Femur (tissue), 1 donor: ENCODE measurements at places on chromosomes 2 and 18.

DNA sequence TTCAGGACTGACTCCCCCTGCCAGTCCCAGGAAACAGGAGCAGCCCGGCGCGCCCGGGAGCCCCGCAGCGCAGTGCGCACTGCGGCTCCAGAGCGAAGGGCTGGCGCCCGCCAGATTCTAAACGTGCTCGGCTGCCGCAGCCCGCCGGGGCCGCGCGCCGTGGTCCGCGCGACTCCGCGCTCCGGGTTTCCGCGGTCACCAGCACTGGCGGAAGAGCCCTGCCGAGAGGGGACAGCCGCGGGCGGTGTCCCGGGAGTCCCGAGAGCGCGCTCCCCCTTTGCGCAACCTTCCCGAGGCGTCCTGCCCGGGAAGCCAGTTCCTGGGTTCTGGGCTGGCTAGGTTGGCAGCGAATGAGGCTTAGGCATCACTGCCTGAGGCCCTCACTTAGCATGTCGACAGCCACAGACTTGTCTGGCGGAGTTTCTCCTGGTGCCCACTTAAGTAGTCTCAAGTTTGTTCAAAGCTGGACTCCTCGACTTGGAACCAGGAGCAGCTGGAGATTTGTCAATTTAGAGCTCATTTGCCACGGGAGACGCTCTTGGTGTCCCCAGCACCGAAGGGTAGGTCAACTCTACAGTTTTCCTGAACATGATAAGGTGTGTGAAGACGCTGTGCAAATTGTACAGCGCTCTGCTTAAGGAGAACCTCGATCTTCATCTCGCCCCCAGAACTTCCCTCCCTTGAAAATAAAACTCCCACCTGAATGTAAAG is 1.5 kb upstream of the VSNL1 start:
- peak; percentile 83 for DNase-seq

- peak; percentile 15 for DNase-seq
Observed at GRCh38 chr2:211941216-211941747, 597.3 kb downstream of the ERBB4 start.

DNA sequence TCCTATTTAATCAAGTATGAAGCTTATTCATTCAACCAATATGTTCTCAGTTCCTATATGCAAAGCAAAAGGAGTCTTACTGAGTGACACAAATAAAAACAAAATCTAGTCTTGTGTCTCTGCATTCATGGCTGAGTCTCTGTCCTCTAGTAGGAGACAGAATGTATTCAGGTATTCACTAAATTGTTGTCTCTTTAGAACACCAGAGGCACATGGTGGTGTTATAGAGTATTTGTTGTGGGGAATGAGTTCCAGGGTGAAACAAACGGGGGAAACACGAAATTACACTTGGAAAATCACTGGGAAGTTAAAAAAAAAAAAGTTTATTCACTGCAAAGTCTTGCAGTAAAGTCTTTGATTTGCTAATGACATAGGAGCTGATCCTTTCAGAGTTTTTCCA is 131.7 kb upstream of the FSHR start:
- no peak for DNase-seq

GRCh38 chr2:233307565-233307964 is at the start of gene SAG:
Gene SAG, plus strand, starts transcription at chr2:233307816. Its CDS starts 1,374 bp downstream, at chr2:233309190.
- DNase-seq: no peak

DNA sequence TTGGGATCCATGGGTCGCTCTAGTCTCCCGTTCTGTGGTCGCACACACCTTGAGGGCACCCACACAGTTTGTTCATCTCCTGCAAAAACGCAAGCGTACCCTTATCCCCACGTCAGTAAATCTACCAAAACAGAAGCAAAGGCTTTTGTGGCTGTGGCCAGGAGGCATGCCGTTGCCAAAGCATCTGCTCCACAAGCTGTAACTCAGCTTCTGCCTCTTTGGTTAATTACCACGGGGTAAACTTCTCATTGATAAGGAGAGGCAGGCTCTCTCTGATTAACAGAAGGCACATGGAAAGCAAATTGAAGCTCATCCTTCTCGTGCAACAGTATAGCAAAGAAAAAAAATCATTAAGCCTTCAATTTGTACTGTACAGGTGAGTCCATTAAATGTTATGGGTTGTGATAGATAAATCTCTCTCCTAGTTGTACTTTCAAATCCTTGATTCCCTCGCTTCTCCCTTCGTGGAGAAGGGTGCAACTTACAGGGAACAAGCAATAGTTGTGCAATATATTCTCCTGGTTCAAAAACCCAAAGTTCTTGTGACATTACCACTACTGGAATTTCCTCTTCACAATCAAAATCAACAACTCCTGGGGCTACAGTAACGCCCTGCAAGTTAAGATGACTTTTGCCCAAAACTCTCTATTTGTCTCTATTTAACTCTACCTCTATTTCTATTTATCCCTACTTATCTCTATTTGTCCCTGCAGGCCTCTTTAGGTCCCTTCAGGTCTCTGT is 10.3 kb downstream of the PECR start:
- no peak for DNase-seq

DNA sequence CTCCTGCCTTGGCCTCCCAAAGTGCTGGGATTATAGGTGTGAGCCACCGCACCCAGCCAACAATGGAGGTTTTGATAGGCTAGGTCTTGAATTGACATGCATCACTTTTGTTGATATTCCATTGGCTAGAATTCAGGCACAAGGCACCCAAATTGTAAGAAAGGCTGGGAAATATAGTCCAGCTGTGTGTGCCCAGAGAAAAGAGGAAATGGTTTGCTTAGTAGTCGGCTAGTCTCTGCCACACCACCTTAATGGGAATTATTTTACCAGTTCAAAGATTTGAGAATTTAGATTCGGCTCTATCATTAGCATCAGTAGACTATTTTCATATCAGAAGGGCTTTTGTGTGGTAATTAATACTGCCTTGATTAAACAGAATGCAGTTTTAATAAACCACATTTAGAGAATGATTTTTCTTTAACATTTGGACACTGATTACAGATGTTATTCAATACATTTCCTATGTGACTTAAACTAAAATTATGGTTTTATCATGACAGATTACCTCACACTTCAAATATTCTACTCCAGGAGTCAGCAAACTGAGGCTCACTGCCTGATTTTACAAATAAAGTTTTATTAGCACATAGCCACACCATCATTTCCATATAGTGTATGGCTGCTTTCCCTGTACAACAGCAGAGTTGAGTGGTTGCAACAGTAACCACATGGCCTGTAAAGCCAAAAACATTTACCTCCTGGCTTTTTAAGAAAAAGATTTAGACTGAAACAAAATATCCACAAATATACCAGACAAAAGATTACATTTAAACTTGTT is 27.4 kb downstream of the DBI start:
- no peak for DNase-seq

DNA sequence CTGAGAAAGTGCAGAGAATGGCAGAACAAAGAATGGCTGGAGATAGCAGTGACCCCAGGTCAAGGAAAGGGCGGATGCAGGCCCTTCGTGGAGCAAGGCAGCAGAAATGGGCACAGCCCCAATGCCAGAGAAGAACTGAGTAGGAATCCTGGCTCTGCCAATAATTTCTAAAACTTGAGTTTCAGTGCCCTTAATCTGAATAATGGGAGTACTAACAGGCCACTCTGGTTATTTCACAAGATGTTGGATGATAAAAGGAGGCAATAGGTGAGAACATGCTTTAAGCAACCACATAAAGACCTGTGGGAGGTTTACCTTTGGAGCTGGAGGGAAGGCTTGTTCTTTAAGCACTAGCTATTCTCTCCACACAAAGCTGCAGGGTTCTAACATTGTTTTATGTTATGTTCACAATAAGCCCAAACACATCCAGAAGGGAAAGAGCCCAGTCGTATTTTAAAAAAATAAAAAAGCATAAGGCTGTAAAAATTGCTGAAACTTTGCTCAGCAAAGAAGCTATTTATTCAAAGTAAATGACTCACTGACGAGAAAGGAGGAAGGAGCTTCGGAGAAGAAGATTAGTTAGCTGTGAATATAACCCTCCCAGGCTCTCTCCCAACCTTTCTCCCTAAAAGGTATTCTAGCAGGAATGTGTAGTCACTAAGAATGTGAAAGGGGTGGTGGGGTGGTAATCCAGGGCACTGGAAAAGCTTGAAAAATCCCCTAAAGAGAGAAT is 470.2 kb downstream of the TXNL1 start:
- DNase-seq: no peak

- DNase-seq: peak; percentile 71
Observed at GRCh38 chr2:107529146-107529545, 297.5 kb upstream of the RGPD4 start.

DNA sequence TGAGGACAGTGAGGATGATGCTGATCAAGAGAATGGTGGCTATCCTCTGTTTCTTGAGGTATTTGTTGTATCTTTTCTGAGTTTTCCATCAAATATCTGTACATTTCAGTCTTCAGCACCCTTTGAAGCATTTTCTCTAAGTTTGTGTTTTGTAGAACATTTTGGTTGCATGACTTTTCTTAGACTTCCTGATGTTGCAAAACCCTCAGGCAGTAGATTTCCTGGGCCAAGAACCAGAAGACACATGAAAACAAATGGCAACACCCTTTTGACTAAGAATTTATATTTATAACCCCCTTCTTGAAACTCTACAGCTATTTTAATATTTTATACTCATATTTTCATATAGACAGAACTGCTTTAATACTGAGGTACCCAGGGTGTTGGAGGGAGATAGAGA is 16.2 kb downstream of the HNMT start:
- no peak for DNase-seq

DNA sequence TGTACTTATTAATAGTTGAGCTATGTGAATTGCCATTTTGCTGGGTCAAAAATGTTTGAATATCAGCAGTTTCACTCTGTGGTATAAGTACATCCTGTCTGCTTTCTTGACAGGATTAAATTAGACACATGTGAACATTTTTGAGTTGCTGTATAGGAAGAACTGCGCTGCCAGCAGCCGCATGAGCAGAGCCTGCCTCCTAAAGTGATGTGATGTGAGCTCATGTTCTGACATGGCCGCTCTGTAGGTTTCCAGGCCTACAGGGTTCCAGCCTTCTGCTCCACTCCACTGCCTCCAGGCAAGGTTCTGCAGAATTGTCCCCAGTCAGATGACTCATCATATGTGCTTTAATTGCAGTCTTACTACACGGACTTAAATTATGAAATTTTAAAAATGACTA is 119.7 kb upstream of the NFATC1 start:
- no peak for DNase-seq

GRCh38 chr18:60624207-60624606 is 251.6 kb upstream of the MC4R start:
- no peak for DNase-seq

DNA sequence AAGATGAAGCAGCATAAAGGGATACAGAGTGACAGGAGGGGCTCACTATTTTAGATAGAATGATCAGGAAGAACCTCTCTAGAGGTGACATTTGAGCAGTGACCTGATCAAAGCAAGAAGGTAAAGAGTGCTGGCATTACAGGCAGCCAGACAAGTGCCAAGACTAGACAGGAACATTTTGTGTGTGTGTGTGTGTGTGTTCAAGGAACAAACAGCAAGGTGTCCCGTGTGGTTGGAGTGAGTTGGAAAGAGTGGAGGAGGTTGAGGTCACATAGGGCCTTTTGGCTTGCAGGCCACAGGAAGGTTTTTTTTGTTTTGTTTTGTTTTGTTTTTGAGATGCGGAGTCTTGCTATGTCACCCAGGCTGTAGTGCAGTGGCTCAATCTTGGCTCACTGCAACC is 25.7 kb downstream of the FZD5 start:
- DNase-seq: no peak

GRCh38 chr2:42064417-42064942 is 16.7 kb downstream of the PKDCC start:
- no peak for DNase-seq

DNA sequence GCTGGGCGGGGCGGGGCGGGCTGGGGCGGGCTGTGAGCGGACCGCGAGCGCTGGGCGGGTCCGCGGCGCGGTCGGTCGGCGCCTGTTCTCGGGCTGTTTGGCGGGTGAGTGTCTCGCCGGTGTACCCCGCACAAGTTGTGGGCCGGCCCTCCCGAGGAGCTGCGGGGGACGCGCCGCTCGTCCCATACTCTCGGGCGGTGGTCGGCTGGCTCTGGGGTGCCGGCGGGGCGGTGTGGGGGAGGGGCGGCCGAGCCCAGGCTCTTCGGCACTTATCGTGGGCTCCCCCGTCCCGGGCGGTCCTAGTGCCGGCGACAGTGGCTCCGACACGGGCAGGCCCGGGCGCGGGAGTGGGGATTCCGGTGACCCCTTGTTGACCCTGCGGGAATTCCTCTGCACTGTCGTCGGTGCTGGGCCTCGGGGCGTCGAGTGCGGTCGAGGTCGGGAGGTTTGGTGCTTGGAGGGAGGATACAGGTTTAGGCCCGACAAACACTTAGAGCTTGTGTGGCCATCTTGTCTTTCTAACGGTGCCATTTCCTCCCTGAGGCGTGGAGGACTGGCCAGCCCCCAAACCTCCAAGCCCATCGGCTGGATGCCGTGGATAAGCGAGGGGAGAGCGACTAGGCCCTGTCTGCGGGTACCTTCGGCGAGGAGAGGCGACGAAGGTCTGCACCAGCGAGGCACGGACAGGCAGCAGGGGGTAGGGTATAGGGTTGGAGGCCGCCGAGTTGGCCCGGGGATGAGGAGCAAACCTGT is at the start of gene SEPTIN2:
SEPTIN2 (plus strand) TSS at position 47 of the 753 bp plus-strand sequence. CDS start 8,308 bp downstream, outside the sequence.
- peak; percentile 89 for DNase-seq

DNA sequence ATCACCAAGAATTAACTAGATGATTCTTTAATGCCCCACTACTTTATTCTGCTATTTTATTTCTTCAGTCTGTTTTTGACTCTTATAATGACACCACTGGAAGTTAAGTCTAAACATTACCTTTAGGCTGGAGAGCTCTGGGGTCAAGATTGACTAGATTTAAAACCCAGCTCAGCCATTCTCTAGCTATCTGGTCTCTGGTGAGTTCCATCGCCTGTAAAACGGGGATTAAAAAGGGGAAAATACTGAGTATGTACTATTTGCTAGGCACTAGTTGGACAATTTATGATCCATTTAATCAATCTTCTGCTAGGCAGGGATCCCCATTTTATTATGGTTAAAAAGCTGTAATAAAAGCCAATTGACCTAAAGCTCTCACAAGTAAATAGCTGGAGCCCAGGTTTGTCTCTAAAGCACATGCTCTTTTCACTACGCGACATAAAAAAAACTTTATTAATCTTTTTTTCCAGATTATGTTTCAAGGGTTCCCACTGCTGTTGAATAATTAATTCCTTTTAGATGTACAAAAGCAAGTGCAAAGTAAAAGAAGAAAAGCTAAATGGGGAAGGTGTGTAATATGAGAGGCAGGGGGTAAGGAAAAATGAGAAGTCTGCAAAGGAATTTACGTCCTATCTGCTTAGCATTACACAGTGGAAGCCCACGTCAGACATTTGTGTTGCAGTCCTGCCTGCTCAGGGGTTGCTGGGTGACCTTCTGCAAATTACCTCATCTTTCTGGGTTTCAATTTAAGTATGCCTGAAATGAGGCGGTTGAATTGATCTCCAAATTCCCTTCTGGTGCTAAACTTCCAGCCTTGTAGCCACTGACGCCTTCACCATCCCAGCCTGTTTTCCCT is 918 bp upstream of the NABP1 start:
- DNase-seq: peak; percentile 58

- DNase-seq: peak; percentile 7
Observed at GRCh38 chr2:98903767-98904485, 32.1 kb downstream of the CRACDL start.

DNA sequence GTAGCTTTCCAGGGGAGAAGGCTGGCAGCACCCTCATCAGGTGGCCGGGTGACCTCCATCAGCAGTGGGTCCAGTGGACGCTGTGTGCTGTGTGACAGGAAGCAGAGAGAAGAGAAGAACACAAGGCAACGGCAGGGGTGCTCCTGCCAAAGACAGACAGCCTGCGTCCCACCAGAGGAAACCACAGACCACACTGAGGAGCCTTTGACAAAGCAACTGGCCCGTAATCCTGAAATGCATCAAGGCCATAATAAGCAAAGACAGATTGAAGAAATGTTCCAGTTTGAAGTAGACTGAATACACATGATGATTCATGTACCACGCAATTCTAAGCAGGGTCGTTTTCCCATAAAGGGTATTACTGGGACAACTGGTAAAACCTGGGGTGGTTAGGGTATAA is 172.4 kb downstream of the FBXO15 start:
- peak; percentile 26 for DNase-seq
